ENCODE measurements at places on chromosomes 16 and 17.

GRCh38 chr16:56202036-56202435, 10.7 kb downstream of the GNAO1 start:
- DNase-seq = no peak

DNA sequence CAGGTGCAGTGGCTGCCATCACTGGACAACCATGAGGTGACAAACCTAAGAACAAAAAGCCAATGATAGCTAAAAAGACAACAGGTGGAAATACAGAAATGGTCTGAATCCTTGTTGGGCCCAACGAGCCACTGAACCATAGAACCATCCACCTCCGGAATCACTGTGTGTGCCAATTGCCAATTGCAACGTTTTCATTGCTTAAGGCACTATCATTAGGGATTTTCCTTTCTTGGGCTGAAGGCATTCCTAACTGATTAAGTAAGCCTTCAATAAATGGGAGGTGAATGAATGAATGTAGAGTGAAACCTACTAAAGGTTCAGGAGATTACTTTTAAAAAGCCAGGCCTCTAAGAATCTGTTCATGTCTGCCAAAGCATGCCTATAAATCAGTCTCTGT, 3.6 kb downstream of the USP31 start:
- no peak for DNase-seq

DNA sequence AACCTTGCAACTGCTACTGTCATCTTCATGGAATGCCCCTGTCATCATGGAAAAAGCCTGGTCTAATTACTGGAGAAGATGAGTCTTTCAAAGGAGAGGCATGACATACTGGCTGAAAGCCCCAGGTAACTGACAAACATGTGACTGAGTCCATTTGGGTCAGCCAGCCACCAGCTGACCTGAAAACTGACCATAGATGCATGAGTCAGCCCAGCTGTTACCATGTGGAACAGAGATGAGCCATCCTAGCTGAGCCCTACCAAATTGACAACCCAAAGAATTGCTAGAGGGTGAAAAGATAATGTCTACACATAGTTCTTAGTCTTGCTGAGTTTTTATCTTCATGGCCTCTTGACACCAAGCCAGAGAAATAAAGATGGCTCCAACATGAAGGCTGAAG, 311.8 kb downstream of the UTP18 start:
- DNase-seq = no peak

DNA sequence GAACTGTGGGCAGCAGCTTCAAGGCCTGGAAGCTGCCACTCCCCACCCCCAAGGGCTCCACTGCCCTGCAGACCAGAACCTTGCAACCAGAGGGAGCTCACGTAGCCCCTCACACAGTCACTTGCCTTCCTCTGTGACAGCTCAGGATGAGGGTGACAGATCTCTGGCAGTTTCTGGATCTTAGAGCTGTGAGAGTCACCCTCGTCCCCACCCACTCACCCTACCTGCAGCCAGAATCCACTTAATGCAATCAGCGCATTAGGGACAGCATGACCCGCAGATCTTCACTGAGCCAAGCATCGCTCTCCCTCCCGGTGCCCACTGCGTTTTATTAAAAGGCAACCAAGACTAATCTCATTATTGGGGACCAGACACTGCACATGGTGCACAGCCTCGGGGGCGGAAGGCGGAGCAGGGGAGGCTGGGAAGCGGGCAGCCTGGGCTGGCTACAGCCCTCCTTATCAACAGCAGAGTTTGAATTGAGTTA, 3.5 kb downstream of the CYB561 start:
- DNase-seq = no peak

DNA sequence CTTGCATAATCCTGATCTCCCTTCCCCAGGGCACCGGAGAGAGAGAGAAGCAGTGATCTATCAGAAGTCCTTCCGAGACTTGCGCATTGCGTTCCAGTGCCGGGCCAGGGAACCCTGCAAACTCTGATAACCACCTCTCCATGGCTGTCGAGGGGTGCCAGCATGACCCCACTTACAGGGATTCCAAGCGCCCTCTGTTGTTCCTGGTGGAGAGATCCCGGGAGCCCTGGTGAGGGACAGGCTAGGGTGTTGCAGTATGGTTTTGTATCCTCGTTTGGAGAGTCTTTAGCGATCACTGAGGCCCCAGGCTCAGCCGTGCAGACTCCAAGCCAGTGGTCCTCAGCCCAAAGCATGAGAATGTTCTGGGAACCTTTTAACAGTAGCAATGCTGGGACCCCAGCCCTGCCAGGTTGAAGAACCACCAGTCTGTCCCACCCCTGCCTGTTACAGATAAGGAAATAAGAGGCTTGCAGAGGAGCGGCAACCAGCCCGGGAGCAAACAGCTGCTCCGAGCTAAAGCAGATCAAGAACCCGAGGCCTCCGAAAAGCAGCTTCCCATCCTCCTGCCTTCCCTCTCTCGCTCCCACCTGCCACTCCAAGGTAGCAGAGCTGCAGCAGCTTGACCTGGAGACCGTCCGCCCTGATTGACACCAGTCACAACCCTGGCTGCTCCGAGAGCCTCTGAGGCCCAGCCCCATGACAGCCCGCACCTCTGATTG, 150.3 kb upstream of the RPL38 start:
- no peak for DNase-seq

DNA sequence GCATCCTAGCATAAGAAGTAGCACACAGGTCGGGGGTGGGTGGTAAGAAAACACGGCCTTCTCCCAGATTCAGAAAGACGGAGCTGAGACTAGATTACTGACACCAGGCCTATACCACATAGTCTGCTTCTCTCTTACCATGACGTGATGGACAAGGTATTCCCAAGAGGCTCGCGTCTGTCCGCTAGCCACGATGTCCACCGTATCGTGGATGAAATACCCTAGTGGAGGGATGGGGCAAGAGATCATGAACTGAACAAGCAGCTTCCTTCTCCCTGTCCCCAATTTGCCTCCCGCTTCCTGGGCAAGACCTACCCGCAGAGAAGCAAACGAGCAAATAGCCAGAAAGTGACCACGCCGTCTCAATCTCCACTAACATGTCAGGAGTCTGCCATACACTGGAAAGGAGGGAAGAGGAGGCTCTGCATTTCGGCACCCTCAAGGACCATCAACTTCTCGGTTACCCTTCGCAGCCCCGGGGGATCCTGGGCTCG, 820 bp downstream of the TLCD1 start:
- DNase-seq = no peak

DNA sequence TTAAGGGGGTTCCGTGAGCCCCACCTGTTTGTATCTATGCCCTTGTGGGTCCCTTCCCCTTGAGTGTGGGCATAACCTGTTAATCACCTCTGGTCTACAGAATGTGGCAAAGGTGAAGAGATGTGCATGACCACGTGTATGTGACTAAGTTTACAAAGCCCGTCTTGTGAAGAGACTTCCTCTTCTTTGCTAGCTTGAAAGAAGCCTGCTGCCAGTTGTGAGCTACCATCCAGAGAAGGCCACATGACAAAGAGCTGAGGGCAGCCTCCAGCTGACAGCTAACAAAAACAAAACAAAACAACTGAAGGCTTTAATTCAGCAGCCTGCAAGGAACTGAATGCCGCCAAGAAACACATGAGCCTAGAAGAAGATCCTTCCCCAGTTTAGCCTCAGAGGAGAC, 112.0 kb downstream of the AXIN2 start:
- DNase-seq = no peak
